ENCODE measurements at places on chromosomes 7 and 10.

DNA sequence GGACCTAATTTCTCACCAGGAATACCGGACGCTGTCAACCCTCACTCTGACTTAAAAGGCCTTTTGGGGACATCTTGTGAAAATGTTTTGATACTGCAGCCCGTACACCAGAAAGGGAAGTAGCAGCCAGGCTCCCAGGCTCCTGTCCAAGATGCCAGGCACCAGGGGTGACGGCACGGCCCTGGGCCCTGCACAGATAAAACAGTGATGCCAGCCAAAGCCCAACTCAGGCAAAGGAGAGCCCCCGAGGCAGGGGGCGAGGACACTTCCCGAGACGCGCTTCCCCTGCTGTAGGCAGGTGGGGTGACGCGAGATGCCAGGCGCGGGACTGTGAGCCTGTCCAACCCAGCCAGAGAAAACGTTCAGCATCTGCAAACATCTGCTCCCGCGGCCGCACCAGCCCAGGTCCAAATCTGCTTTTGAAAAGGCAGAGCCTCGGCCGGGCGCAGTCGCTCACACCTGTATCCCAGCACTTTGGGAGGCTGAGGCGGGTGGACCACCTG lies 15.7 kb downstream of the ZFAND2A start:
- no peak for DNase-seq

GRCh38 chr7:716636-717035 lies 9.9 kb upstream of the DNAAF5 start:
- DNase-seq, result no peak

DNA sequence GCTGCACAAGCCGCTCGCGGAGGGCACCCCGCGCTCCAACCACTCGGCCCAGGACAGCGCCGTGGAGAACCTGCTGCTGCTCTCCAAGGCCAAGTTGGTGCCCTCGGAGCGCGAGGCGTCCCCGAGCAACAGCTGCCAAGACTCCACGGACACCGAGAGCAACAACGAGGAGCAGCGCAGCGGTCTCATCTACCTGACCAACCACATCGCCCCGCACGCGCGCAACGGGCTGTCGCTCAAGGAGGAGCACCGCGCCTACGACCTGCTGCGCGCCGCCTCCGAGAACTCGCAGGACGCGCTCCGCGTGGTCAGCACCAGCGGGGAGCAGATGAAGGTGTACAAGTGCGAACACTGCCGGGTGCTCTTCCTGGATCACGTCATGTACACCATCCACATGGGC lies 50.0 kb downstream of the FIGNL1 start:
- DNase-seq, result no peak

GRCh38 chr7:573269-573932 lies 53.8 kb upstream of the PDGFA start:
- DNase-seq, result no peak

- no peak for DNase-seq
These were observed 122.2 kb downstream of the MPP7 start for GRCh38 chr10:28180654-28181053.

- DNase-seq, result no peak
These were observed 57.9 kb upstream of the CHCHD3 start for GRCh38 chr7:133139801-133140200.

DNA sequence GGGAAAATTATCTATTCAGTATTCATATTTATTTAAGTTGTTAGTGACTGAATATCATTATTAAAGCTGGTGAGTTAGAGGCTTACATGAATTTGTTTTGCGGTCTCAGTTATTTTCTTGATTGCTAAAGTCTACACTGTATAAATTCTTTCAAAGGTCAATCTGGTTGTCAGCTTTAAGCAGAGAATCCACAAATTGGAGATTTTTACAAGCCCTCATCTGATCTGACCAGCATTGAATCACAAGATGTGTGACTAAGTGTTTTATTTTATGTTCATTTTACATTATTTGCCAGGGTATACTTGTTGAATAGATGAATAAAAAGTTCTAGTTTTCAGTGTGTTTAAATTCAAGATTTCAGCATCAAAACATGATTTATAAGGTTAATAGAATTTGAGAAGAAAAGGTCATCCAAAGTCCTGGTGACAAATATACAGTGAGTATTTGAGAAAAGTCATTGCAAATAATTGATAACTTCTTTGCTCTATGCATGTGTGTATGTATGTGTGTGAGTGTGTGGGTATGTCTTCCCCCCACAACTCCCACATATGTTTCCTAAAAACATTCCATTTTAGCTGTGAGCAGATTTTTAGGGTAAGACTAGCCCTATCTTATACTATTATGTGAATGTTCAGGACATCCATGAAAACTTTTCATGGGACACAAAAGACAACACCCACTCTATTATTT lies 4.4 kb downstream of the SEMA3A start:
- no peak for DNase-seq

DNA sequence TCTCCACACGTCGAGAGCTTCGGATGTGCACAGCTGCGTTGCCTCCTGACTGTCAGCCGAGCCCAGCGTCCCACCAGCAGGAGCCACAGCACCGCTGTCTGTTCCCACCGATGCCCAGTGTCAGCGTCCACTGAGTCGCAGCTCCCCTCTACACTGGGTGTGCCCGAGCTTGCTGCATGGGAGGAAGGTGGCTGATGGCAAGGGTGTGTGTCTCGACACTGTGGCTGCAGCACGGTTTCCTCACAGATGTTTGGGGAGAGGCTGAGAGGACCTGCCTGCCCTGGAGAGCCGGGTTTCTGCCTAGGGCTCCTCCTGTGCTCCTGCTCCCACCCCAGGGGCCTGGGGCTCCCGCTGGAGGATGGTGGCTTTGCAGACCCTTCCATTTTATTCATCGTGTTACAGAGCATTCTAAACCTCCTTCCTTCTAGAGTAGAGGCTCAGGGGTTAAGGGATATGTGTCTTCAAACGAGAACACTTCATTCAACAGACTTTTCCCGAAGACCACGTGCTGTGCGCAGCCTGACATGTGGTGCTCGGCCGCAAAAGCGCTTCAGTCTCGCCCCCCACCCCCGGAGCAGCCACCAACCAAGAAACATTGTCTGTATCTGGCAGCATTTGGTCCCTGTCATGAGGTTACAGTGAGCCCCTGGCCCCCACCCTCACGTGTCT lies 384.8 kb downstream of the DNAJB6 start:
- DNase-seq, result no peak

GRCh38 chr10:126087153-126087680 lies 190.9 kb downstream of the FANK1 start:
- DNase-seq, result no peak

GRCh38 chr7:5637415-5637814 lies 144.0 kb downstream of the RNF216 start:
- no peak for DNase-seq

DNA sequence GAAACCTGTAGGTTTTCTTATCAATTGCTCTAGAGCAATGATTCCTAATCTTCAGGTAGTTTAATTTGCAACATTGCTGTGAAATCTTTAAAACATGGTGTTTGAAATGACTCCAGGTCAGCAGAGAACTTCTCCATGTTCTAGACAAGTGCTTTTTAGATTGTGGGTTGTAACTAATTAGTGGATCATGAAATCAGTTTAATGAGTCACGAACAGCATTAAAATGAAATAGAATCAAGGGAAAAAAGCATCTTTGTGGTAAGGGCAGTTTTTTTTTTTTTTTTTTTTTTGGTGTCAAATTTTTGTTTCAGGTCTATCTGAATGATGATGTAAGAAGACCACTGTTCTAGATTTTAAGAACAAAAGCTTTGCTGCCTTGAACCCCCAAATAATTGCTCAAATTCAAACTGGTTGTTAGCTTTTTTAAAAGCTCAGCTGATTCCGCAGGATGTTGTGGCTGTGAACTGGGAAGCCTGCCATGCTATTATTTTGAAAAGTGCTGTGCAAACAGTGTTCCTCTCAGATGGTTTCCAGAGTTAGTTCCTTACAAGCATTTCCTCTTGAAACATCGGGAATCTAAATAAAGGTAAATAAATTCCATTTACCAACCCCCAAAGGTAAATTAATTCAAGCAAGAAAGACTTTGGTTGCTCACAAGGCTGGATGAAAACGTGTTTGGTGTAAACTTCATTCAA lies 13.1 kb upstream of the PDK4 start:
- DNase-seq, result peak; percentile 62

GRCh38 chr10:131855461-131856401 lies 45.1 kb upstream of the PPP2R2D start:
- DNase-seq, result no peak

- no peak for DNase-seq
These were observed 90.3 kb downstream of the FAM107B start for GRCh38 chr10:14684354-14684753.

- no peak for DNase-seq
These were observed 26.4 kb downstream of the PDLIM1 start for GRCh38 chr10:95264227-95265051.

DNA sequence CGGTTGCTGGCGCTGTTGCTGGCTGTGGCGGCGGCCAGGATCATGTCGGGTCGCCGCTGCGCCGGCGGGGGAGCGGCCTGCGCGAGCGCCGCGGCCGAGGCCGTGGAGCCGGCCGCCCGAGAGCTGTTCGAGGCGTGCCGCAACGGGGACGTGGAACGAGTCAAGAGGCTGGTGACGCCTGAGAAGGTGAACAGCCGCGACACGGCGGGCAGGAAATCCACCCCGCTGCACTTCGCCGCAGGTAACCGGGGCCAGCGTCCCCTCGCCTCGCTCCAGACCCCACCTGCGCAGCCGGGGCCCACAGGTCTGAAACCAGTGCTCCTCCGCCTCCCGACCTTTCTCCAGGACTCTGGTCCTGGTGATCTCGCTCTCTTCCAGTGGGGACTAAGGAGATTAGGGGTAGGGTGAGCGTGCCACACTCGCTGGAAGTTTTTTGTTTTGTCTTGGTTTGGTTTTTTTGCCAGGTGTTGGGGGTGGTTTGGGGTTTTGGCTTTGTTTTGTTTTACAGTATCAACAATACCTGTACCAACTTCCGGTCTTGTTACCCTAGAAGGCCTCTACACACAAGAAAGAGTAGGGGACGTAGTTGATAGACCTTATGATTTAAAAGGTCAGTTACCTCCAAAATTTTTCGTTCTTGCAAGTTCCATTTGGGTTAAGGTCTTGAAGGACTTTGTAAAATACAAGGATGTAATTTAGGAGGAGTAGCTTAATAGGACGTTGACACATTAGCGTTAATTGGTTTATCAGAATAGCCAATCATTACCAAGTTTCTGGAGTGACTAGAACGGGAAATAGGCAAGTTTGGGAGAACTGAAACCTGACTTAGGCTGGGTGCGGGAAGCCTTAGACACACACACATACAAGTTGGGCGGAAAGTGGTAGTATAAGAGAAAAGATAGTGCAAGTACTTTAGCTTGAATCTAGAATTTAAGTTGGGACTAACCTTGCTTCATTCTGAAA lies 704 bp downstream of the TNKS2 start:
- no peak for DNase-seq

- DNase-seq, result peak; percentile 73
These were observed at the start of gene IMMP2L for GRCh38 chr7:111561904-111562732. Gene IMMP2L (minus strand): TSS chr7:111562492.

- peak; percentile 88 for DNase-seq
These were observed 177.7 kb upstream of the SP8 start for GRCh38 chr7:20964281-20964918.

GRCh38 chr10:110966146-110966545 lies 46.7 kb downstream of the SHOC2 start:
- DNase-seq, result no peak

DNA sequence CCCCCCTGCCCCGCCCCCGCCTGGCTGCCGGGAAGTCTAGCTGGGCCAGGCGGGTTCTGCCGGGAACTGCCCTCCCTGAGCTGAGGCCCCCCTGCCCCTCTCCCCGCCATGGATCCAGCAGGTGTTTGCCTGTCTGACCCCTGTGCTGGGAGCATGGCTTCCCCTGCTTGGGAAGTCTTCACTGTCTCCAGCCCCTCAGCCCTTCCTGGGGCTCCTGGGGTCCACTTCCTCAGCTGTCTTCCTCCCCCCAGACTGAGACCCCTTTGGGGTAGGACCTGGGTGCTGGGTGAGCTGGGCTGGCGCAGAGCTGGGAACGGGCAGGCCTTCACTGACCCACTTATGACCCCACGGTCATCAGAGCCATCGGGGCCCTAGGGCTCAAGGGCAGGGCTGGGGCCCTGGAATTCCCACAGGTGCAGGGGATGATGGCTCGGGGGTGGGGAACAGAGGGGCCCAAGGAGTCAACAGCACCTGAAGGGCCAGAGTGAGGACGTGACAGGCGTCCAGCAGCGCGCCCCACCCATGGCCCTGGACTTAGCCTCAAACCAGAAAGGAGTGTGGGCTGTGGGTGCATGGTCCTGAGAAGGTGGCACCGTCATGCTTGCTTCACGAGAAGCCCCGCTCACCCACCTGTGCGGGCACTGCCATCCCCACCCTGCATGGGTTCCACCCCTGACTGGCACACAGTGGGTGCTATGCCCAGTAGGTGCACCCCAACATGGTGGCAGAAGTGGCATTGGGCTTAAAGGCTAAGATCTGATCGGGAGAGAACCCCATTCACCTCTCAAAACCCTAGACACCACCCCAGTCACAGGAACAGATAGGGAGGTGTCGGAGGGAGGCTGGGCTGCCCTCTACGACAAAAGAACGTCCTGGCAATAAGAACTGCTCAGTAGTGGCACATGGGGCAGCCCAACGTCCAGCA lies 16.2 kb upstream of the TNRC18 start:
- DNase-seq, result no peak

DNA sequence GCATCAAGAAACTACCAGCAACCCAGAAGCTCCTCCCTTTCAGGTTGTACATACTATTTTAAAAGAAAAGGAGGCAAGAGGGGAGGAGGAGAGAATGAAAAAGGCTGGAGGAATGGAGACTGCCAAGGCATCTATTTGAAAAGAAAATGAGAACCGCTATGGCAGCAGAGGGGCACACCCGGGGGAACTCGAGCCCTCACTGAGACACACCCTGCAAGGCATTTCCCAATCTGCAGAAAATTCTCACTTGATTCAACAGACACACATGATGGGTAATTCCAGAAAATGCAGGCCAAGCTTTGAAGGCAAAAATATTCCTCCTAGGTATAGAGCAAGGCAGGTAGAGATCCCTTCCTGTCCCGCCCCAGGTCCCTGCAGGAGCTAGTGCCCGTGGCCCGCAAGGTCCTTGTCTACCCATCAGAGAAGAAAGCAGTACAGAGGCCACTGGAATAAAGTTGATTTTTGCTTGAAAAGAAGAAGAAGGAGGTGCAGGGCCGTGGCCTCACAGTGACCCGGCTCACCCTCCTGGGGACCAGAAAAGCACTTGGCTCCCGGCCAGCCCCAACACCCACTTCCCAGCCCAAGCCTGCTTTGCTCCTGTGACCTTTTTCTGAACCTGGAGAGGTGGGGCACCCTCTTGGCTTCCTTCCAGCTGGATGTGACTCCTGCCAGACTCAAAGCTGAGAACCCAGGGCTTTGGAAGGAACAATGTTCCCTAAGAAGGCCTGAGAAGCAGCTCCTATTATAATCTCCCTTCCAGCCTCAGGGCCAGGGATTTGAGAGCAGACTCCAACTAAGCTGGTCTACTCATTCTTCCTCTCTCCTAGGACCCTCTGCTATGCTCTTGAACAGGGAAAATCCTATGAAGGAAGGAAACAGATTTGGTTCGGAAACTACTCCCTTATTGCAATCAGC lies 6.2 kb upstream of the PIK3CG start:
- peak; percentile 75 for DNase-seq

GRCh38 chr10:97400665-97401454 lies at the start of gene RRP12:
Gene RRP12 (minus strand): TSS chr10:97401340. CDS start chr10:97401231, 109 bp downstream.
- DNase-seq, result peak; percentile 86

DNA sequence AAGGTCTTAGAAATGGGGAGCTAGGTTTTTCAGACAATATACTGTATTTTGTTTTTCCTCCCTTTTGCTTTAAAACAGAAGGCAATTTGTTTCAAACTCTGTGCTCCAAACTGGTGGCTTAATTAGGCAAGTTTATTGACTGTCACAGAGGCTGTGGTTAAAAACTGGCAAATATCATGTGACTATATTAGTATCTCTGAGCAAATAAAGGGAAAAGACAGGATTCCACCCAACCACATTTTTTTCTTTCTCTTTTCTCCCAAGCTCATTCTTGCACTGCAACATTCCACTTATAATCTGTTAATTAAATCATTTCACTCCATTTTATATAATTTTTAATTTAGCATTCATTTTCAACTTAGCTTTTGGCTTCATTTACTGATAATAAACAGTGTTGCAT lies 615.8 kb downstream of the AUTS2 start:
- DNase-seq, result no peak

Data from NCI-H1105 (cell line).